ENCODE measurements at places on chromosomes 2 and 18.
A peak's percentile ranks its signal among the peaks of the same experiment; 100 is the strongest.

DNA sequence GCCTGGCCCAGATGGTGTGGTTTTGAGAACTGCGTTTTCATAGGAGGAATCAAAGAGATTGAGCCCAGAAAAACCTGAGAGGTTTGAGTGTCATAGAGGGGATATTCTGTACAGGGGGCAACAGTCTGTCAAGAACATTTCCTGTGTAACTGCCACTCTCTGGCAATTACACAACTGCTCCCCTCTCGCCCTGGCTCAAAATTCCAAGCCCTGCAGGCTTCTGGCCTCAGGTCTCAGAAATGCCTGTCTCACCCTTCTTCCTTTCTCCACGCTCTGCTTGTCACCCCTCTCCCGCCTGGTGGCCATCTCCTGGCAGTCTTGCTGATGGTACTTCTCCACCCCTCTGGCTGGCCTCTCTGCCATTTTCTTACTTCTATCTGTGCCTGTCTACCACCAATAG is 4.0 kb downstream of the VAMP5 start:
- DNase-seq, result no peak

DNA sequence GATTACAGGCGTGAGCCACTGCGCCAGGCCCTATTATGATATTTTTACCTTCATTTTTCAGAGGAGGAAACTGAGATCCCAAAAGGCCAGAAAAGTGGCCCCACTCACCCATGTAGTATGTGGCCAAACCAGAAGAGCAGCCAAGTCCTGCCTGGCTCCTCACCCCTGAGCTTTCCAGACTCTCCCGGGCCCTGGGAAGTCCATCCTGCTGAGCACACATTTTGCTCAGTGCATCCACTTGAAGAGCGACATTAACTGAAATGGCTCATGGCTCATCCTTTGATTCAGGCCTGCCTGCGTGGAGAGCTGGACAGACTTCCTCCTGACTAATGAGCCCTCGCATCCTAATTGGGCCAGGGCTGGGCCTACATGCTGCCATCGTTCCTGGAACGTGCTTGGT is 9.5 kb upstream of the NGEF start:
- DNase-seq, result no peak

GRCh38 chr18:33711514-33711913 is 133.5 kb downstream of the ASXL3 start:
- DNase-seq, result no peak

- DNase-seq, result no peak
Measured at GRCh38 chr2:105909215-105909614, 164.5 kb downstream of the NCK2 start.

DNA sequence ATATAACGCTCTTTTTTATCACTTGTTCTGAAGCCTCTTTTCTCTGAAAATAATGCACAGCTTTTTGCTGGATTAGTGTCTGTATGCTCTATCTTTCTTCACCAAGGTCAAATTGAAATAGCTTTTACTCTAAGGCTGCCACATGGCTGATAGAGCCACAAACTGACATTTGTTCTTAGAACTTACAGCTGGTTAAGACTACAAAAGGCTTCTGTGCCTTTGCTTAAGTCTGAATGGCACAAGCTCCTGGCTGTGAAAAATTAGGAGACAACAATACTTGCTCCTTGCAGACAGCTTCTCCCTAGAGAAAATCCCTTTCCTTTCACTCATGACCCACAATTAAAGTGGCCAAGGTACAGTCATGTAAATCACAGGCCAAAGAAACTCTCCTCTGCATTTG is 515.3 kb downstream of the DSC3 start:
- no peak for DNase-seq

GRCh38 chr2:32835148-32835547 is 111.6 kb upstream of the LTBP1 start:
- no peak for DNase-seq

DNA sequence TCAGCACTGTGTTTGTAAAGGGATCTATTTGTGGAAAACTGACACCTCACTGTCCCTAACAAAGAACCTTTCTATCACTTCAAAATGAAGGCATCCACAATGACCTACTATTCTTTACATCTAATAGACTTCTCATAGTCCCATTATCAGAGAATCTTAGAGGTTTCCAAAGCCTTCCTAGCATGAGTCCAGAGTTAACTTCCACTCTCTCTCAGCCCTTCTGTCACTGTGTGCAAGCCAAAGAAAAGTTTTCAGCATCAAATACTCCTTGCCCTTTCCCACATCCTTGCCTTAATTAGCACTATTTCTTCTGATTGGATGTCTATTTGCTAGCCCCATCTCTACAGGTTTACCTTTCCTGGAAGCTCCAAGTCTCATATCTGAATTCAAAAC is 178.5 kb downstream of the ERBB4 start:
- DNase-seq, result no peak

DNA sequence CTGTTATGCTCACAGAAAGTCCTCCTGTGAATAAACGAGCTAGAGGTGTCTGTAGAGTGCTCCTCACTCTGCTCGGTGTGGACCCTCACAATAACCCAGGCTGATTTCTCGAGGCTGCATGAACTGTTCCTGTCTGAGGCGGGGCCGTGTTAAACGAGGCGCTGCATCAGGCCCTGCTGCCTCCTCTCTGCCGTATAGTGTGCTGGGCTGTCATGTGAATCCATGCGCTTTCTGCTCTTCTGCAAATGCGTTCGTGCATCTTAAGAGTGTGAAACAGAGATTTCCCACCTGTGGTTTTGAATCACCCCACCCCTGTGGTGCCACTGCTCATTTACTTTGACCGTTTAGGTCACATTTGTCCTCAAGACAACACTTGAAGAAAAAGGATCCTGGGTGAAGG is 26.2 kb downstream of the TRAF3IP1 start:
- no peak for DNase-seq

DNA sequence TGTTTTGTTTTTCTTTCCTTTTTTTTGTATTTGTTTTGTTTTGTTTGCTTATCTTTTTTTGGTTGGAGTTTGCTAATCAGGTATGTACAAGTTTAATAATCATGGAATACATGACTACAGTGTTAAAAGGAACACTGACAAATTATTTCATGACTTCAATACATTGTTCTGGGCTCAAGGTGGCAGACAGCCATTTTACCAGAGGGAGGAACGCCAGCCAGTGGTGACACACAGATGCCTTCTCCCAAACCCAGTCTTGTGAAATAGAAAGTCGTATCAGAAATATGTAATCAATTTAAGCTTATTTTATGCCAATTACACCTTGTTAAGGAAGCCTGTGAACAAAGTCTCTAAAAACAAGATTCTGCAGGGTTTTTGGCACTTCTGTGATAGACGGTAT is 264.0 kb upstream of the EPHA4 start:
- no peak for DNase-seq

- no peak for DNase-seq
Measured at GRCh38 chr18:54616220-54616848, 25.3 kb downstream of the DYNAP start.

DNA sequence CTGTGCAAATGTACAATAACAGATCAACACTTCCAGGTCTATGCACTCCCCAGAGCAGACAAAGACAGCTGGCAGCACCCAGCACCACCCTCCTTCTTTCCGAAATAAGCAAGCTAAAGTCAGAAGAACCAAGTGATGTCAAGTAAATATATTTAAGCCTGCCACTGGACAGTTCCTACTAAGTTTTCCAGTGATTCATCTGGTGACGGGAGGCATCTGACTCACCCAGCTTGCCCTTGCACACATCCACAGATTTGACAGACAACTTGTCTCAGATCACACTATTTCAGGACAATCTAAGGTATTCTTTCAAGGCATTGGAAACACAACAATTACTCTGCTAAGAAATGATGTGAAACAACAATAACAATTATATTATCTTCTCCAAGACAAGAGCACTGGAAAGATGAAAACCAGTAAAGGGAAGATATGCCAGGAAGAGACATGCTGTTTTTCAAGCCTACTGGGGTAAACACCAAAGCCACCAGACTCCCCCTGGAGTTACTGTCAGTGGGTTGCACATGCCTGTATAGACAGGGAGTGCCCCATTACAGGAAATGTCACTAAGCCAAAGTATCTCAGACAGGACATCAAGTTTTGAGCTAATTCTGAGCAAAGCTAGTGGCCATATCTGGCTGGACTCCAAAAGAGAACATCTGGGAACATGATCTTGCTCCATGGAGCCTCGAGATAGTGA is 287.9 kb upstream of the KLHL29 start:
- no peak for DNase-seq

- no peak for DNase-seq
Measured at GRCh38 chr2:157784169-157784822, 91.8 kb downstream of the ACVR1 start.

DNA sequence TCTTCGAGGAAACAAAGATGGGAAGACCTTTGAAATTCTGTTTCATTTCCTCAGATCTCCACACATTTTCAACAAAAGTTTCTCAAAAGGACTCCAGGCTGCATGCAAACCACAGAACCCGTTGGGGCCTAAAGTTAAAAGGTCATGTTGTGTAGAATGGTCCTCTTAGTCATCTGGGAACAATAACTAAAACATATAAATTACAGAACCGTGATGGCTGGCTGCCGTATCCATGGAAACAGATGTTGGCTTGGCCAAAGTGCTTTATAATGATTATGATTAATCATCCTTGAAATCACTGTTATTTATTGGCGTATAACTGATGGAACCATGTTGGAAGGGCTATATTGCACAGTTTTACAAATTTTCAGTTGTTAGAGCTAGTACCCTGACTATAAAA is 182.8 kb upstream of the CRIM1 start:
- no peak for DNase-seq

DNA sequence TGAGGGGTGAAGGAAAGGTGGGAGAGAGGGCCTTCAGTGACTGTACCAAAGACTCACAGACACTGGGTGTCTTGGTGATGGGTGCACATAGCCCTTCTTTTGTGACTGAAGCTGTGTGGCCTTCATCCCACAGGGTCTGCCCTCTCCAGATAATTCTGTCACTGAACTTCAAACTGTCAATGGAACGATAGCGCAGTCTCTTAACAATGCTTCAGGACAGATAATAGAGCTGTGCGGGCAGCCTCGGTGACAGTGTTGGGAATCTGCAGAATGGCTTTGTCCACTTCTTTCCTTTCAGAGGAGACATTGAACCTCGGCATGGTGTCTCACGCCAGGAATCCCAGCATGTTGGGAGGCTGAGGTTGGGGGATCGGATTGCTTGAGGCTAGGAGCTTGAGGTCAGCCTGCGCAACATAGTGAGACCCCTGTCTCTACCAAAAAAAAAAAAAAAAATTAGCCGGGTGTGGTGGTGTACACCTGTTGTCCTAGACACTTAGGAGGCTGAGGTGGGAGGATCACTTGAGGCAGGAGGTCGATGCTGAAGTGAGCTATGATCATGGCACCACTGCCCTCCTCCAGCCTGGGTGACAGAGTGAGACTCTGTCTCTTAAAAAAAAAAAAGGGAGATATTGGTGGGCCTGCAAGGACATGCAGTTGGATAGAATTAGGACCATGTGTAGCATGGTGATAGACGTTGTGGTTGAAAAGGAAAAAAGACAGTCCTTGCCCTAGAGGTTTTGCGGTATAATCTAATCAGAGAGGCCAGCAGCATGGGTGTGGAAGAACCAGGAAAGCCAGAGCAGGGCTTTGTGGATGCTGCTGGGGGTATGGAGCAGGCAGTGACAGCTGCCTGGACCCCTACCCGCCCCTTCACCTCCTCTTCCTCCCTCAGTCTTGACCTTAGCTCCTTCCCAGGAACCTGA is 91.4 kb downstream of the LDLRAD4 start:
- no peak for DNase-seq

GRCh38 chr2:227545990-227546389 is 52.7 kb upstream of the SCYGR2 start:
- DNase-seq, result no peak

DNA sequence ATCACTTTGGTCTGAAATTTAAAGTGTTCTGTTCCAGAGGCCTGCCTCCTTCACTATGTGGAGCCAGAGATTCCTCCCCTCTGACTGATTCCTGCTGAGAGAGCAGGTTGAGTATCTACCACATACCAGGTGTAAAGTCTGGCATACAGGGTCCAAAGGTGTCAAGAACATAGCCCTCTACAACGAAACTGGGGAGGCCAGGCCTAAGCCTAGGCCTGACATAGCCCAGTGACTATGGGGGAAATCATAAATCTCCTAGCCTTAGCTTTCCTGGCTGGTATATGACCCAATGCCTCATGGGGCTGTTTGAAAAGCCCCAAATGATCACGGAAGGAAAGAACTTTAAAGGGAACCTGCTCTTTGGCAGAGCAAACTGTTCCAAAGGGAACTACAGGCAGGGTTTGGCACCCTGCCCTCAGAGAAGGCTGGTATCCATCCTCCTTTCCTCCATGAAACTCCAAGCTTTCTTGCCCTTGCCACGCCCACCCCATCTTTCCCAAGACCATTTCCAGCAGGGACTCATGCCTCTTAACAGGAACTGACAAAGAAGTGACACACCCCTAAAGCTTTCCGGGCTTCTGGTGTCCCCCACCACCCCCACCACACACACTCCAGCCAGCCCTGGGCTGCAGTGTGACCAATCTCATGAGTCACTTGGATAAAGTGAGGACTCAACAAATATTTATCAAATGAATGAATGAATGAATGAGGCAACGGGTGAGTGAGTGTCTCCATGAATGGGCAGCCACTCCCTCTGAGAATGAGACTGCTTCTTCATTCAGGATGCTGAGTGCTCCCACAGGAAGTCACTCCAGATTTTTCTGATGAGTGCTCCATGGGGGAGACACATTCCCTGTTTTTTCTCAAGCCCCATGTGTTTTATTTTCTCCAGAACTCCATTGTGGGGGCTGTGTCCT is 114.5 kb upstream of the STPG4 start:
- peak; percentile 99 for DNase-seq

- DNase-seq, result peak; percentile 3
Measured at GRCh38 chr2:155310589-155310988, 612.1 kb downstream of the KCNJ3 start.

DNA sequence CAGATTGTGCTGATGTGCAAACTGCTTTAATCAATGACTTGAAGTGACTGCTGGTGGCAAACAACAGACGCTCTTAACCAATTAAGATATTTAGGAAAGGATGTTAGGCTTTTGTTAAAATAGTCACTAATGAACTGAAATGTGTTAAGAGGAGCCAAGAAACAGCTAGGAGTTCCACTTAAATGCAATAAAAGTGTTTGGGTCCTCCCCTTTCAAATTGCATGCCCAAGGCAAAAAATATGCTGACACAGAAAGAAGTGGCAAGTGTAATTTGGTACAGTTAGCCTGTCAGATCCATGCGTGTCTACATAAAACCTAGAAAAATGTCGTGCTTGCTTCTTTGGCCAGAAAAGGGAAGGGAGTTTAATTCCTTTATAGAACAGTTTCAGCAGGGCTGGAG is 61.9 kb downstream of the XRCC5 start:
- DNase-seq, result no peak

- DNase-seq, result no peak
Measured at GRCh38 chr2:45729753-45730512, 78.5 kb downstream of the PRKCE start.

All from AG10803 (cell line).